NCI-H2081 treated with DMSO at 0.1 percent for 48 hours (cell line): ENCODE measurements at places on chromosomes 12 and 14.

- no peak for DNase-seq
These were observed 177.8 kb upstream of the SLC38A2 start for GRCh38 chr12:46550266-46550879.

GRCh38 chr12:97200181-97200580 lies 262.4 kb upstream of the RMST start:
- no peak for DNase-seq

GRCh38 chr12:130201037-130201436 lies 38.8 kb downstream of the FZD10 start:
- DNase-seq: no peak

DNA sequence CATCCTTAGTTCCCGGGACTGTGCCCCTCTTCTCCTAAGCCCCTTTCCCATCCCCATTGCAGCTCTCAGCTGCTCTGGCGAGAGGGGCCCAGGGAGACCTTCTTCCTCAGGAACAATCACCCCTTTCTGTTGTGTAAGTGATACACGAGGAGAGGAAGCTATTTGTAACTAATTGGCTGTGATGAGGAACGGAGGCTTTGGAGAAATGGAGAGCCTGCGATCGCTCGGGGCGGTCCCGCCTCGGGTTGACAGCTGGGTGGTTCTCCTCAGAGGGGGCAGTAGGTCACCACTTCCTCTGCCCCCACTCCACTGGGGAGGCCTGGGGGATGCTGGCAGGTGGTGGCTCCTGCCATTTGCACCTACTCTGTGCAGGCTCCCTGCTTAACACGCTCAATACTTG lies 6.6 kb upstream of the PGF start:
- DNase-seq: no peak

DNA sequence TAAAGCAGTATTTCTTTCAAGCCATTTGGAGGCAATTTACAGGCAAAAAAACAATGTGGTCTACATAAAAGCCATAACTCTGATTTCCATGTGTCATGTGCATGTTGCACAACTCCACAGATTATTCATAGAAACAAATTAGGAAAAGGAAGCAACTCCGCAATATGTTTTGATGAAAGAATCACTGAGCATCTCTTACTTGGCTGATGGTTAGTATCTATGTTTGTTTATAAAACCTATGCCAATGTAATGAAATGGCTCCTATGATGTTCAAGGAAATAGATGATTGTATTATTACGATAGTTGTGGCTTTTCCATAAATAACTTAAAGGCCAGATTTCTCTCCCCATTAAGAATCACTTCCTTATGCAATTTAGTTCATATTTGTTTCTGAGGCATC lies 373.7 kb downstream of the CCDC91 start:
- no peak for DNase-seq

GRCh38 chr14:20302042-20302755 lies 3.6 kb downstream of the TTC5 start:
- no peak for DNase-seq

DNA sequence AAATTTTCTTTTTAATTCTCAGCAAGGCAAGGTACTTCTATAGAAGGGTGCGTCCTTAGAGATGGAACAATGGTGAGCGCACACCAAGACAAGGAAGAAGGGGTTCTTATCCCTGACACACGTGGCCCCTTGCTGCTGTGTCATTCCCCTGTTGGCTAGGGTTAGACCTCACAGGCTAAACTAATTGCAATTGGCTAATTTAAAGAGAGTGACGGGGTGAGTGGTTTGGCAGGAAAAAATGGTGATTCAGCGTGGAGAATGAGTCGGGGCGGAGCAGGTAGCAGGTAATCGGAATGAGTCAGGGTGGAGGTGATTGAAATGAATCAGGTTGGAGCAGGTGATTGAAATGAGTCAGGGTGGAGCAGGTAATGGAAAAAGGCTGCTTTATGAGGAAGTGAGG lies 36.3 kb upstream of the HECTD1 start:
- DNase-seq: no peak

DNA sequence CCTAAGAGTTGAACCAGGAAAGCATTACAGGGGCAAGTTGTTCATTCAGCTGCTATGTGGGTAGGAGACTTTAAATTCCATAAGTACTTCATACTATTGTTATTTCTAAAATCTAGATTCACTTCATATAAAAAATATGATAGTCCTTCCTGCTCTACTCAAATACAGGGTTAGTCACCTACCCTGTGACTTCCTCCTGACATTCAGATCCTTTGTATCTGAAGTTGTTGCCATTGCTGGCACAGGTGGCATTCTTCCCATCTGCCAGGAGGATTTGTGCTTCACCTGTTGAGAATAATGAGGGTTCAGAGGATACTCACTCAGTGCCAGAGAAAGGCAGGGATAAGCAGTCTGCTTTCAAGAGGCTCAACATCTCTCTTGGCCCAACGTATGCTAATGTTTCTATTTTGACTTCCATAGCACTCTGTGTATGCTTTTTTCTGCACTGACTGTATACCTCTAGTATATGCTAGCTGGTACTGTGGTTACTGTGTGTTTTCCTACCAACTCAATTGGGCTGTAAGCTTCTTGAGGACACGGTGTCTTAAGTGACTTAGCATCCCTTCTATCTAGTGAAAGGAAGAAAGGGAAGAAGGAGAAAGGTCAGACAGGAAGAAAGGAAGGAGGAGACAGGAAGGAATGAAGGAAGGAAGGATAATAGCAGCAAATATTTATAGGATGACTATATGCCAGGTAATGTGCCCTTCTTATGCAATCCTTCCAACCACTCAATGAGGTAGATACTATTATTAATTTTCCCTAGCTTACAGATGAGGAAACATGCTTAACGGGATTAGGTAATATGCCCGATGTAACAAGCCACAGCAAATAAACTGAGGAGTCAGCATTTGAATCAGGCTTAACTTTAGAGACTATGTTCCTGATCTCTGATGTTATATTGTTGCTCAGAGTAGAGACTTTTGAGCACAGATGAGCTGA lies 38.5 kb upstream of the FGF6 start:
- DNase-seq: no peak

GRCh38 chr14:91906374-91906773 lies 39.0 kb upstream of the TC2N start:
- no peak for DNase-seq

DNA sequence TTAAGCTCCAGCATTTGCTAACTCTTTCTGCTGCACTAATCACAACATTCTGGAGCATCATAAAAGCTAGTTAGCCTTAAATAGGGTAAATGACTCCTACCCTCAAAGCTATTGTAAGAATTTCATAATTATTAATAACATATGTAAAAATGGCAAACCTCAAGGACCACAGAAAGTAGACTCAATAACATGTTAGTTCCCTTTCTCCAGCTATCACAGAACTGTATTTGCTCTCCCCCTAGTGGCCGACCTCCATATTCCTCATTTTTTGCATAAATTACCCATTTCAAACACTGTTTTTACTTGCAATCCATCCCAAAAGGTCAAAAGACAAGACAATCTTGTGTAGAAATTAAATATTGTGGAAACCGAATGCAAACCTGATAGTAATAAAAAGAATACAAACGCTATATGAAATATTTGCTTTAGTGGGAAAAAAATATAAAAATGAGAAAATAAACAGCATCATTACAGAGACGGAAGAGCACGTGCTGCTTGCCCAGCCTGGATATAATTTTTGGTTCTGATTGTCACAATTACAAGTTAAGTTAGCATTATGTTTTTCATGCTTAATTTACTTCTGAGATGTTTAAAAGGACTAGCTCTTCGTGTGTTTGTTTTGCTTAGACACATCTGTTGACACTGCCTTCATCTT lies 97.9 kb downstream of the RERGL start:
- DNase-seq: peak; percentile 51

- DNase-seq: no peak
These were observed 120.9 kb upstream of the MIS18BP1 start for GRCh38 chr14:45373877-45374276.

DNA sequence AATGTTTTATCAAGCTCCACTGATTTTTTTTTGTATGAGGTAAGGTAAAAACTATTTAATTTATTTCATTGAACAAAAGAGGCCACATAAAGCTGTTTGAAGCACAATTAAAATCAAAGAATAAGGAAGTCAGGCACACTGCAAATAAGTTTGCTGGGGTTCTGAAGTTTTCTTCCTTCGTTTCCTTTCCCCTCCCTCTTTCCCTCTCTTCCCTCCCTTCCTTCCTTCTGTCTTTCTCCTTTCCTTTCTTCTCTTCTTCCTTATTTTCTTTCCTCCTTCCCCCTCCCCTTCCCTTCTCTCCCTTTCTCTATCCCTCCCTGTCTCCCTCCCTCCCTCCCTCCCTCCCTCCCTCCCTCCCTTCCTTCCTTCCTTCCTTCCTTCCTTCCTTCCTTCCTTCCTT lies 78.7 kb downstream of the ALX1 start:
- DNase-seq: no peak

GRCh38 chr12:115320967-115321366 lies 637.0 kb upstream of the TBX3 start:
- no peak for DNase-seq

GRCh38 chr12:71799106-71799505 lies 40.5 kb upstream of the TBC1D15 start:
- DNase-seq: no peak

- DNase-seq: no peak
These were observed 123.2 kb downstream of the FBXL14 start for GRCh38 chr12:1471224-1471623.

- no peak for DNase-seq
These were observed 417.0 kb downstream of the DPF3 start for GRCh38 chr14:72476657-72477499.

DNA sequence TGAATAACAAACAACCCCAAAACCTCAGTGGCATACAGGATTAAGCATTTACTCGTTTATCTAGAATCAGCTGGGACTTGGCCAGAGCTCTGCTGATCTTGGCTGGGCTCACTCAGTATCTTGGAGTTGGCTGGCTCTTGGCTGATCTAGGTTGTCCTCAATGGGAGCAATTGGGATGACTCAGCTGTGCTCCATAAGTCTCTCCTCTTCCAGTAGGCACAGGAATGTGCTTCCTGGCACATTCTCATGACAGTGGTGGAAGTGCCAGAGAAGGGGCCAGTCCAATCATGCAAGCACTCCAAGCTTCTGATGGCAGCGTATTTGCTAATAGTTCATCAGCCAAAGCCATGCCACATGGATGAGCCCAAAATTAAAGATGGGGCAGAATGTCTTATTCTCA lies 41.7 kb upstream of the ANO4 start:
- no peak for DNase-seq

- no peak for DNase-seq
These were observed 17.1 kb upstream of the EMP1 start for GRCh38 chr12:13179211-13180074.

DNA sequence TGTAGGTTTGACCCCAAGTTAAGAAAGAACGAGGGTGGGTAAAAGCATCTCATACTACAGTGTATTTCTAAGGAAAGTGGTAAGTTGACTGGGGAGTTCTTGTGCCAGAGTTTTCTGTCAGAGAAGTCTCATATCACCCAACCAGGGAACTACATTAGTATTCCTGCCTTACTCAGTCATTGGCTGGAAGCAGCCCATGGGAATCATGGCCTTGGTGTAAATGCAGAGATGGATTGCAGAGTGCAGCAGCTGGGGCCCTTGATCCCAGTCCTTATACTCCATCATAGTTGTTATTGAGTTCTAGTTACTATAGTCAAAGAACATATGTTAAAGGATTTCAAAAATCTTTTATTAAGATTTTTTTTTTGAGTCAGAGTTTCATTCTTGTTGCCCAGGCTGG lies 105.8 kb downstream of the MNAT1 start:
- DNase-seq: no peak

- DNase-seq: no peak
These were observed 6.0 kb downstream of the LTB4R start for GRCh38 chr14:24317141-24317928.

- no peak for DNase-seq
These were observed 74.0 kb upstream of the MDM1 start for GRCh38 chr12:68406134-68406576.

DNA sequence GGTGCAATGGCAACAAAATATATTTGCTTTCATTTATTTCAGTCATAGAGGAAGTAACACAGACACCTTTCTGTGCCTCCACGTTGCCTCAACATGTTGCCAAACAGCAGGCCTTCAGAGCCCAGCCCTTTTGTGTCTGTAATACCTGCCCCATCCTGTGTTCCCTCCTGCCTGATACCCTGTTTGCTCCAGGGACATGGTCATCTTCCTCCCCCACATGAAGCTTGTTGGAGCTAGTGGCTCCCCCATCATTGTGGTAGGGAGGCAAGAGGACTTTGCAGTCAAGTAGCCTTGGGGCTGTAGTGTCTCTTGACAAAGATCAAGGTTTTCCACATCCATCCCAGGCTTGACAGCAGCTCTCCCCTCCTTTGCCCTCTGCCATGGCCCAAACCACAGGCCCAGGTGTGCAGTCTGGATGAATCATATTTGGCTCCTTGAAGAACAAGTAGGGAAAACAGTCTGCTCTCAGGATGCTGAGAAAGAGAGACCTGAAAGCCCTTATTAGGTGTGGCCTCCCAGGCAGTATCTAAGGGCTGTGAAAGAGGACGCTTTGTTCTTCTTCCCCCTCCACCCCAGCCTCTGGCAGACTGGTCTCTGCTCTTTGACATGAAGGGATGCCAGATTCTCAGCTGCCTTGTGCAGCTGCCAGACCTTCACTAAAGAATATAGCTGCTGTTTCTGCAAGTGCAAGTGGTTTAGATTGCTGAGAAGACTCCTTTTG lies 329.0 kb downstream of the C12orf75 start:
- DNase-seq: no peak

DNA sequence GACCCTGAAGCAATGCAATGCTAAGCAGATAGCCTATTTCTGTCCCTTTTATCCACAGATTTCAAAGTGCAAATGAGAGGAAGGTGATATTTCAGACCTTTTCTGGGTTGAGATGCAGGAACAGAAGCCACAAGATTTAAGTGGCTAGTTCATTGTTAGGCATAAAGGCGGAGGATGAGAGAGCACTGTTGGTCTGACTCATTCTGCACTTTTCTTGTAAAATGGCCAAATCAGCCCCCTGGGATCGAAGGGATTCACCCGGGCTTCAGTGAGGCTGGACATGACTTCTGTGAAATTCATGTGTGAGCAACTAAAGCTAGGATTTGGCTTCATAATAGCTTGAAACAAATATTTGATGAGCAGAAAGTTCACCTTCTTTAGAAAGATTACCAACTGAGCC lies 101.9 kb upstream of the OVCH1 start:
- DNase-seq: no peak

GRCh38 chr12:116164250-116165035 lies 113.0 kb downstream of the MED13L start:
- no peak for DNase-seq

- peak; percentile 73 for DNase-seq
These were observed 180.0 kb downstream of the NPAS3 start for GRCh38 chr14:33118668-33119067.

- no peak for DNase-seq
These were observed 1.0 kb downstream of the ZDHHC22 start for GRCh38 chr14:77140359-77141213.

GRCh38 chr14:51482102-51482501 lies 169.6 kb upstream of the FRMD6 start:
- no peak for DNase-seq

GRCh38 chr14:37268788-37269187 lies 71.1 kb downstream of the MIPOL1 start:
- DNase-seq: no peak

- no peak for DNase-seq
These were observed 4.1 kb upstream of the IGF1 start for GRCh38 chr12:102484428-102484958.

- no peak for DNase-seq
These were observed 24.9 kb downstream of the FCF1 start for GRCh38 chr14:74737753-74738325.
